ENCODE measurements at places on chromosomes 6 and 20.

DNA sequence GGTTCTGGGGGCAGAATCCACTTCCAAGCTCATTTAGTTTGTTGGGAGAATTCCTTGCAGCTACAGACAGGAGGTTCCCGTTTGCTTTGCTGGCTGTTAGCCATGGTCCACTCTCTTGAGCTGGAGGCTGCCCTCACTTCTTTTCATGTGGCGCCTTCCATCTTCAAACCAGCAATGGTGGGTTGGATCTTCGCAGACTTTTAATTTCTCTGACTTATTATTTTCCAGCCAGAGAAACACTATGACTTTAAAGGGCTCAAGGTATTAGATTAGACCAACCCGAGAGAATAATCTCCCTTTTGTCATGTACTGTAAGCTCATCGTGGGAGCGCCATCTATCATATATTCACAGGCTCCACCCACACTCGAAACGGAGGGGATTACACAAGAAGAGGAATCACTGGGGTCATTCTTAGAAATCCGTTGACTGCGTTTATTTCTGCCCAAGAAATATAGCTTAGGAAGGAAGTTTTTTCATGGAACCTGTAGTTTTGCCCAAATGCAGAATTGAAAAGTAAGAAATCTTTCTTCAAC is 38.9 kb downstream of the SAMD5 start:
- DNase-seq = no peak

GRCh38 chr6:146856296-146856695 is 257.5 kb downstream of the ADGB start:
- no peak for DNase-seq

DNA sequence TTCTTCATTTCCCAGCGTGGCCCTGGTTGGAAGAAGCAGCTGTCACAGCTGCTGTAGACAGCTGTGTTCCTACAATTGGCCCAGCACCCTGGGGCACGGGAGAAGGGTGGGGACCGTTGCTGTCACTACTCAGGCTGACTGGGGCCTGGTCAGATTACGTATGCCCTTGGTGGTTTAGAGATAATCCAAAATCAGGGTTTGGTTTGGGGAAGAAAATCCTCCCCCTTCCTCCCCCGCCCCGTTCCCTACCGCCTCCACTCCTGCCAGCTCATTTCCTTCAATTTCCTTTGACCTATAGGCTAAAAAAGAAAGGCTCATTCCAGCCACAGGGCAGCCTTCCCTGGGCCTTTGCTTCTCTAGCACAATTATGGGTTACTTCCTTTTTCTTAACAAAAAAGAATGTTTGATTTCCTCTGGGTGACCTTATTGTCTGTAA is 292.7 kb downstream of the ESR1 start:
- DNase-seq = no peak

DNA sequence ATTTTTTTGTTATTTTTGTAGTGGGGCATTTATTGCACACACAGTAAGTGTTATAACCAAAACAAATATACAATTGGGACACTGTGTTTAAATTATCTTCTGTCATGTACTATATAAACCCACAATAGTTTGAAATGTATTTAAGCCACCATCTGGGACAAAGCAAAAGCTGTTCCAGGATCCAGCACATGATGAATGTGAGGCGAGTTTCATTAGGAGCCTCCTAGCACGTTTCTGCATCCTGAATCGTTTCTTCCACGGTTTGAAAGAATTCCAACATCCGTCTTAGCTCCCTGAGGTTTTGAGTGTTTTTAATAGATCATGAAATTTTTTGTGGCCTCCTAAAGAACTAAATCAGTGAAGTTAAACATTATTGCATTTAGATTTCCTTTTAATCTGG is 65.8 kb downstream of the EYA4 start:
- no peak for DNase-seq

DNA sequence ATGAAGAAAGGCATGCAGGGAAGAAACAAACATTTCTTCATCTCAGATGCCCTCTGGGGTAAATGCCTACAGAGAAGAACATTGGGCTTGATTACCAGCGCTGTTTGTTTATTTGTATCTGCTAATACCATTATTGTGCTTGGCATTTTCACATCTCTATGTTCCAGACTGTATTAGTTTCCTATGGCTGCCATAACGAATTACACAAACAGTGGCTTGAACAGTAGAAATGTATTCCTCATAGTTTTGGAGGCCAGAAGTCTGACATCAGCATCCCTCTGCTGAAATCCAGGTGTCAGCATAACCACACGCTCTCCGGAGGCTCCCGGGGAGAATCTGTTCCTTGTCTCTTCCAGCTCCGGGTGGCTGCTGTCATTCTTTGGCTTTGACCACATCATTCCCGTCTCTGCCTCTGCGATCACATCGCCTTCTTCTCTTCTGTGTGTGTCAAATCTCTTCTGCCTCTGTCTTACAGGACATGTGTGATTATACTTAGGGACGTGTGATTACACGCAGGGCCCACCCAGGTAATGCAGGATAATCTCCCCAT is 241.6 kb upstream of the SUPT3H start:
- no peak for DNase-seq

GRCh38 chr6:15661853-15662325 is 939 bp downstream of the DTNBP1 start:
- DNase-seq = no peak

- no peak for DNase-seq
Observed at GRCh38 chr6:159101656-159102055, 56.9 kb upstream of the TAGAP start.

GRCh38 chr20:51422514-51423289 is 119.8 kb downstream of the NFATC2 start:
- no peak for DNase-seq

Measured in amniotic stem cell (primary cell).